Testis (tissue), 5 donors: ENCODE measurements at places on chromosomes 13 and 19.

GRCh38 chr19:41918653-41919244 lies 9.5 kb downstream of the ERFL start:
- no peak for DNase-seq
- H3K4me3 ChIP-seq, result no peak overlapping the region
- H3K27ac ChIP-seq, result no peak overlapping the region
- H3K36me3 ChIP-seq, result no peaks in the 10 kb centered on the region
- H3K4me1 ChIP-seq, result peaks cover 3% of the 10 kb centered on the region

DNA sequence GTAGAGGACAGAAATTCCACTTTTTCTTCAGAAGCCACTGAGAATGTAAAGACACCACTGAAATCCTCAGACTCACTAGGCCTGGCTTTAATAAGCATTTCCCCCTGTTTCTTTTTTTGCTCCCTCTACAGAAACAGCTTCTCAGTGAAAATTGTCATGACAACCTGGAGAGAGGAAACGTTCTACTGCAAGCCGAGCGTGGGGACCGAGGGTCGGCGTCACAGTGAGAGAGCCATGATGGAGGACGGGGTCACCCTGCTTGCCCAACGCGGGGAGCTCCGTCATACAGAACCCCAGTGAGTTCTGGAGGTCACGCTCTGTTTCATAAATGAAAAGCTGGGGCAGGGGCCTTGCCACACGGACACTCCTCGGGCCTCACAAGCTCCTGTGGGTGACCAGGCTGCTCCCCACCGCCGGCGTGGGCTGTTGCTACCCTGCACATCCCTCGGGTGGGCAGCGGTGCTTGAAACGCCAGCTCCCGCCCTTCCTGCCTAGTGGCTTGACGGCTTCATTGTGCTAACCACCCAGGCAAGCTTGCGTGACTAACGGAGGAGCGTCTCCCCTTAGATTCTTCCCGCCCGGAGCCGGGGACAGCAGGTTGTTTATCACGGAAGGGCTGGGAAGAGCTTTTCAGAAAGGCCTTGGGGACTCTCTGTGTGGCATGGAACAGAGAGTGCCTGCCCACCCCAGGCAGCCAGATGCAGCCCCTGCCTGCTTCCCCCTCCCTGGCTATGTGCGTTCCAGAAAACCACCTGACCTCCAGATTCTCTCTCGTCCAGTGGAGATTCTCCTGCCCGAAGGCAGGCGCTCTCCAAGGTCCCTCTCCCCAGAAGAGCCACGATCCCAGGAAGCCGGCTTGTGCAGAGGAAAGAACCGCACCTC lies 153.6 kb downstream of the KATNAL1 start:
- H3K4me1 ChIP-seq, result no peaks in the 10 kb centered on the region
- H3K27ac ChIP-seq, result no peak overlapping the region
- peak; percentile 20 for DNase-seq
- H3K36me3 ChIP-seq, result no peaks in the 10 kb centered on the region
- no peaks in the 10 kb centered on the region for H3K27me3 ChIP-seq
- H3K4me3 ChIP-seq, result peak overlapping the region; percentile 39

GRCh38 chr19:14830702-14831101 lies 4.3 kb downstream of the OR7A5 start:
- H3K36me3 ChIP-seq, result no peaks in the 10 kb centered on the region
- peak; percentile 85 for DNase-seq
- peaks cover 5% of the 10 kb centered on the region for H3K4me1 ChIP-seq
- H3K27ac ChIP-seq, result no peak overlapping the region
- no peaks in the 10 kb centered on the region for H3K27me3 ChIP-seq

GRCh38 chr13:32039056-32039455 lies 7.5 kb downstream of the FRY start:
- no peak overlapping the region for H3K27ac ChIP-seq
- H3K36me3 ChIP-seq, result no peaks in the 10 kb centered on the region
- no peaks in the 10 kb centered on the region for H3K27me3 ChIP-seq
- no peak overlapping the region for H3K4me3 ChIP-seq

- no peak overlapping the region for H3K27ac ChIP-seq
- no peak overlapping the region for H3K4me3 ChIP-seq
- DNase-seq, result no peak
- H3K36me3 ChIP-seq, result no peaks in the 10 kb centered on the region
Observed at GRCh38 chr19:51242881-51243630, 7.8 kb upstream of the SIGLECL1 start.

GRCh38 chr19:35090506-35091214 lies 25.0 kb upstream of the FXYD3 start:
- peak; percentile 79 for DNase-seq
- no peaks in the 10 kb centered on the region for H3K27me3 ChIP-seq
- no peak overlapping the region for H3K27ac ChIP-seq
- peak overlapping the region; percentile 35 for H3K4me3 ChIP-seq
- peaks cover 5% of the 10 kb centered on the region for H3K4me1 ChIP-seq
- no peaks in the 10 kb centered on the region for H3K36me3 ChIP-seq

GRCh38 chr19:47253467-47253881 lies 2.9 kb upstream of the CCDC9 start:
- H3K4me3 ChIP-seq, result no peak overlapping the region
- no peak for DNase-seq
- H3K36me3 ChIP-seq, result no peaks in the 10 kb centered on the region
- no peak overlapping the region for H3K27ac ChIP-seq

GRCh38 chr13:43303033-43303729 lies 279.8 kb downstream of the DNAJC15 start:
- no peaks in the 10 kb centered on the region for H3K36me3 ChIP-seq
- DNase-seq, result peak; percentile 86
- peaks cover 13% of the 10 kb centered on the region for H3K4me1 ChIP-seq
- H3K27ac ChIP-seq, result peak overlapping the region; percentile 22
- no peaks in the 10 kb centered on the region for H3K27me3 ChIP-seq

DNA sequence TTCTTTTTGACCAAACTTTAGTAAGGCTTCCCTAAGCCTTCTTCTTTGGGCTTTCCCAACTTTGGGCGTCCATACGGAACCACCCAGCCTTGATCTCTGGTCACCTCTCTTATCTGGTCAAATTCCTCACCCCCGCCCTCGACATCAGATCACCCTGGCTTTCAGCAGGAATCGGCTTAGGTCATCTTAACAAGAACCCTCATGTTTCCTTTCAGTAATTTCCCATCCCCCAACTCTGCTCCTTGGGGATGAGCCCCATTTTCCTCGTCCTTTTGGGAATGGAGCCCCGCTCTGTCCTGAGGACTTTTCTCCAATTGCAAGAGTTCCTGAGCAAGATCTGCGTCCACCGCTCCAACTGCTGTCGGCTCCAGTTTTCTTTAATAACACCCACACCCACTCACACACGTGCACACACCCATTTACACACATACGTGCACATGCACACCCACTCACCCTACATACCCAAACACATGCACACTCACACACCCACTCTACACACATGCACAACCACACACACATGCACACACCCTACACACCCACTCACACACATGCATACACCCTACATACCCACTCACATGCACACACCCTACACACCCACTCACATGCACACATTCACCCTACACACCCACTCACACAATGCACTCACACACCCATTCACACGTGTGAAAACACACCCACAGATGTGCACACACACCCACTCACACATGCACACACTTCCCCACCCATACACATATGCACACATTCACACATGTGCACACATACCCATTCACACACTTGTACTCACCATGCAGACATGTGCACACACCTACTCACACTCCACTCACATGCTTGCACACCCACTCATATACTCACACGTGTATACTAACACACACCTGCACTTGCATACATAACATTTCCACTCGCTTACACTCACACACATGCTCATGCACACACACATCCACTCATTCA lies 87.0 kb upstream of the TM9SF2 start:
- no peak for DNase-seq
- H3K4me3 ChIP-seq, result no peak overlapping the region
- H3K27me3 ChIP-seq, result no peaks in the 10 kb centered on the region
- H3K4me1 ChIP-seq, result peaks cover 27% of the 10 kb centered on the region
- peak overlapping the region; percentile 44 for H3K27ac ChIP-seq
